Hepatocyte (in vitro differentiated cells): ENCODE measurements at places on chromosomes 11 and 22. TPM values are rescaled to one million over a fixed set of nuclear protein-coding genes. Genes with fewer than 3 reads are reported as not detected.

- DNase-seq = no peak
Observed at GRCh38 chr11:107757661-107758060, 45.8 kb upstream of the SLN start.

OR51B5 gene
- 0.20 TPM in 1 of 2 replicates, not detected in the other for total RNA-seq

DNA sequence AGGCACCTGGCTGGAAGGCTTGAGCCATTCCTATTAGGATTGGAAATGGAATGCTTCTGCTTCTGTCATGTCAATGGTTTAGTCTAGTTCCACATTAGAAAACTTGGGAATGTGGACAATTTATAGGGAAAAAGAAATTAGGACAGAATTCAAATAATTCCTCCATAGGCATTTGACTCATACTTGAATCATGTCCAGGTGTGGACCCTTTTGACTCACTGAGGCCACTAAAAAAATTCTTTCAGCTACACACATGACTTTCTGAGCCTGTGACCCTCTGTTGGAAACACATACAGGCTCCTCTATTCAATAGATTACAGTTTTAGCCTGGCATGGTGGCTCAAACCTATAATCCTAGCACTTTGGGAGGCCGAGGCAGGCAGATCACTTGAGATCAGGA lies 100.5 kb downstream of the RASSF10 start:
- no peak for DNase-seq

C11orf16 gene
- total RNA-seq = 0.08 TPM in 1 of 2 replicates, not detected in the other

DNA sequence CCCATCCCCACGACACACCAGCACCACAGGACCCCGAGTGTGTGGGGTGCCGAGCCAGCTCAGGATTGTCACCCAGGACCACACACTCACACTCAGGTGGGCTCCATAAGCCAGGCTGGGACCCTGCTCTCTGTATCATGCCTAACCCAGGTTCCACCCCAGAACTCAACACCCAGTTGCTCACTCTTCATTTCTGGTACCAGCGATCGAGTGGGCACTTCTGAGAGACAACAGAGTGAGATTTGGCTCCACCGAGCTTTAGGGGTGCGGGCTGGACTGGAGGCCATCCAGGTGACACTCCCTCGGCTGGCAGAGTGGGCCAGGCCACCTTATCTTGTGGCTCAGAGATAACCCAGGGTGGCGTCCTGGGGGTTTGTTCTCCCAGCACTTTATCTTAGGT lies 1323.8 kb downstream of the BRD1 start:
- DNase-seq = no peak

DNA sequence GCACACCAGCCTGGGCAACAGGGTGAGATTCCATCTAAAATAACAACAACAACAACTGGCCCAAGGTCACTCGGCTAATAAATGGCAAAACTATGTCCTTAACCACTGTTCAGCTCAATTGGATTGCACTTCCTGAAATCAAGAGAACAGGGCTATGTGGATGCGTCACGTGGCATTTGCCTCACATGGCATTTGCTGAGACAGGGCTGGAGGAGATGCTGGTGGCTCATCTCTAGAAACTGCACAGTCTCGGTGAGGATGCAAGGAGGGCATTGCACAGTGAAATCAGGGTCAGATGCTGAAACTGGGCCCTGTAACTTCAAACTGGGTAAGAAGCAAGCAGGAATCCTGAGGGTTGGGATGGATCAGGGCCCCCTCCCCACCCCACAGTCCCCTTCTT lies 171.9 kb downstream of the BUD13 start:
- DNase-seq = no peak

POU2AF2 gene
- total RNA-seq = not detected in 2 replicates

DNA sequence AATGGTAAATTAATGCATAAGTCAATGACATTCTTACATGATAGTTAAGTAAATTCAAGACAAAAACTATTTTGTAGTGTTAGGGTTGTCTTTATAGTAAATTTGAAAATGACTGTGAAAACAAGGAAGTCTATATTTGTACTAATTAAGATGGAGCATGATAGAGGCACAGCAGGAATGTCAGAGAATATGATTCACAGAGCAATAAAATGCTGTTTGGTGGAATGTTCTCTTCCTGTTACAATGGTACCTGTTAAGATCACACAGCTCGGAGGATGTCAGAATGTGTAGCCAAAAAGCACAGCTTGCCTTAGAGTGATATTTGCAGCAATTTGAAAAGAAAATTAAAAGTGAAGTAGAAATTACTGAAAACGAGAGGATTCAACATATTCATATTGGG lies 2339.7 kb upstream of the RAG2 start:
- DNase-seq = no peak

DNA sequence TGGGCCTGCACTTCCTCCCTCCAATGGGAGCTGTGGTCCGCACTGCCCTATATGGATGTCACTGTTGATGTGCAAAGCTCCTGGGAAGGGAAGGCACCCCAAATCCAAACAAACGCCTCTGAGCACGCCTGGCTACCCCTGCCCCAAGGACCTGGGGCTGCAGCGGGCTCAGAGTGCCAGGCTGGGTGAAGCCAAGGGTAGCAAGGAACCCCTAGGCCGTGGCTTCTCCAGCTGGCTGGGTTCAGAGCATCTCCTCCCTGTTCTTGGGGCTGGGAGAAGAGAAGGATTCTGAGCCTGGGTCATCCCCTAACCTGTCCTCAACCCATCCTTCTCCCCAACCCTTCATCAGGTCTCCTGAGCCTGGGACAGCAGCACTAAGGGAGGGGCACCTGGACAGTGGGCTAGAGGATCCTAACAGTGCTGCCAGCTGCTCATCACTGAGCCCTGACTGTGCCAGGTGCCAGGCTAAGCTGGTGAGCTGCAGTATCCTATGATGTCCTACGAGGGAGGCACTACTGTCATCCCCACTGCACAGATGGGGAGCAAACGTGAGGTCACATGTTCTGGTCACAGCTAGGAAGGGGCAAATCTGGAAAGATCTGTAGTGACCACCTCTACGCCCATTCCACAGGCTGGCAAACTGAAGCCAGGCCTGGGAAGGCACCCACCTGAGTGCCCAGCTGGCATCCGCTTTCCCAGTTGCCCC lies 3.0 kb downstream of the SSTR3 start:
- no peak for DNase-seq

FAM111B gene
- 4.2 and 5.4 TPM in 2 replicates for total RNA-seq

GRCh38 chr11:86120807-86121206 lies 51.9 kb upstream of the PICALM start:
- no peak for DNase-seq

GRCh38 chr22:22820626-22821025 lies 67.0 kb upstream of the IGLL5 start:
- no peak for DNase-seq

GRCh38 chr11:120898568-120898967 lies 125.3 kb upstream of the TBCEL start:
- DNase-seq = no peak

SMCO4 gene
- 23.5 and 36.1 TPM in 2 replicates for total RNA-seq

GRCh38 chr11:27464909-27465308 lies 7.7 kb downstream of the LGR4 start:
- DNase-seq = no peak

DNA sequence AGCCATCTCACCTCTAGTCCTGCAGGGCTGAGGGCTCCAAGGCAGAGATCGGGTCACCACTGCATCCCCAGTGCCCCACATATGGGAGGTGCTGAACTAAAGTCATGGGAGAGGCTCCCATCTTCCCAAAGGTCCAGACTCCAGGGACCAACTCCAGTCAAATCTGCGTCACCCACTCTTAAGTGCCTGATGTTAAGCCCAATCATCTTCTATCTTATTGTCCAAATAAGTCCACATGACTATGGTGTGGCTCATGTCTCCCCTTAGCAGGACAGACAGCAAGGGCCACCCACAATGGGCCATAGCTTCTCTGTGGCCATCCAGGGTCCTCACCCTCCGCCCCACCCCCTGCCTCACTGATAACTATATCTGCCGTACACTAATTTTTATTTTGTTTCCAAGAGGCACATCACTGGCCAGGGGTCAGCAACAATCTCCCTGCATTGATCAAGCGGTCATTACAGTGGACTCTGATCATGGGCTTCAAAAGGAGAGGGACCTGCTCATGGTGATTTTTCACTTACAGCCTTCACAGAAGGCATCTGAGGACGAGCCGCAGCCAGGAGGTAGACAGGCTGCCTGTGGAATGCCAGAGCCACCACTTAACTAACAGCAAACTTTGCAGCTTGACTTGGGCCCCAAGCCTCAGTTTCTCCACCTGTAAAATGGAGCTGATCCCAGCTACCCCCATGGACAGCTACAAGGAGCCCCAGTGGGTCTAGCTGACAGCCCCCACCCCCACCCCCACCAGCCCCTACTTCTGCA lies 23.3 kb downstream of the MYH9 start:
- DNase-seq = no peak

DNA sequence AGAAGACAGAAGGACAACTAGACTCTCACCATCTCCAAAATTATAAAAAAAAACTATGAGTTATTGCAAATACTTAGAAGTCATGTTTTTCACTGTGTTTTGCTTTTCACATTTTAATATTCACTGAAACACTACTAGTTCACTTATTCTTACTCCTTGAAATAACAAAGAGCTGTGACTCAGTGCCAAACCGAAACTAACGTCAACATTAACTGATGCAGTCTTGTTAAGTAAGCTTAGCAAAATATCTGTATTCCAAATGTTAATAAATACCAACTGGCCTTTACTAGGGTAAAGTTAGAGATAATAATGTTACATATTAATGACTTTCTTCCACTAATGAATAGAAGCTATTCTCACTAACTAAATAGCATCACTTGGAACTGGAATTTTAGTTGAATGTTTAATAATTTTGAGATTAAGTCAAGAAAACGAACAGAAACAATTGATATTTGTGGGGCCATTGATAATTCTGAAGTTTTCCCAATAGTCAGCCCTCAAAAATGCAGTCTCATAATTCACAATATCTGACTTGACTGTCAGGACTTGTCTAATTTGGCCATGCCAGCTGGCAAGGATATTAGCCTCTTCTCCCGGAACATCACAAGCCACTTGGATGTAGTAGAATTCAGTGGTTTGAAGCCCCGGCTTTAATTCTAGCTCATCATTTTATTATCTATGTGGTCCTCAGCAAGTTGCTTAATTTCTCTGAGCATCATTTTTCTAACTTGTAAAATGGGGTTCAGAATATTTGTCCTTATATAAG lies 230.1 kb upstream of the DDI1 start:
- DNase-seq = peak; percentile 20

DNA sequence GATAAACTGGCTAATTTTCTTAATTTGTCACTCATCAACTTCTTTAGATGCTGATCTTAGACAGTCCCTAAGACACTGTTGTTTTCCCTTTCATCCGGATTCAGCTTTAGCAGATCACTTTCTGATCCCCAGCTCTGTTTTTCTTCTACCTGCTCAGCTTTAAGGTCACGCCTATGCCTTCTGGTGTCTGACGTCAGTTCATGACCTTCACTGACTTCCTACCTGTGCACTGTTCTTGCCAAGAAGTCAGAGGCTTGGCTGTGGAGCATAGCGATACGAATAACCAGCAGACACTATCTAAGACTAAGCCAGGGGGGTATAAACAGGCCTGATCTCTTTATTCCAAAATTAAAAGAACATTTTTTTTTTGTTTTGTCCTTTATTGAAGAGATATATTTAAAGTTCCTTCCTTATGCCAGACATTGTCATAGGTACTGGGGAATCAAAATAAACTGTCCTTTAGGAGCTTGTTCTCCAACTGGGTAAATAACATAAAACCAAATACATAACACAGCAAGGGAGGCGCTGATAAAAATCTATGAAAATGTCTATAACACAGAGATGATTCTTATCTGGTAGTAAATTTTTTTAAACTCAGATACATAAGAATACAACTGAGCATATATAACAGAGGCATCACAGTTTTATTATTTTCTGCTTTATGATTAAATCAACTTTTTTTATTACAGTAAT lies 352.2 kb upstream of the CTSC start:
- no peak for DNase-seq

ALG8 gene
- 43.1 and 66.8 TPM in 2 replicates for total RNA-seq

GRCh38 chr11:131677828-131678470 lies 307.5 kb downstream of the NTM start:
- no peak for DNase-seq

GRCh38 chr11:112524798-112525197 lies 264.1 kb upstream of the PLET1 start:
- no peak for DNase-seq

- DNase-seq = no peak
Observed at GRCh38 chr22:48666620-48667019, 1161.1 kb downstream of the BRD1 start.

OR51B2 gene
- total RNA-seq = not detected in 2 replicates

- peak; percentile 32 for DNase-seq
Observed at GRCh38 chr11:56885177-56885576, 103.5 kb upstream of the OR5AK2 start.

- DNase-seq = peak; percentile 22
Observed at GRCh38 chr11:128745311-128746136, 51.7 kb downstream of the FLI1 start.
